H9 (cell line): ENCODE measurements at places on chromosomes 16 and 17. TPM values are rescaled to one million over a fixed set of nuclear protein-coding genes. Genes with fewer than 3 reads are reported as not detected.

TEKT5 gene
- 0.31 TPM in 1 of 2 replicates, not detected in the other for total RNA-seq

DNA sequence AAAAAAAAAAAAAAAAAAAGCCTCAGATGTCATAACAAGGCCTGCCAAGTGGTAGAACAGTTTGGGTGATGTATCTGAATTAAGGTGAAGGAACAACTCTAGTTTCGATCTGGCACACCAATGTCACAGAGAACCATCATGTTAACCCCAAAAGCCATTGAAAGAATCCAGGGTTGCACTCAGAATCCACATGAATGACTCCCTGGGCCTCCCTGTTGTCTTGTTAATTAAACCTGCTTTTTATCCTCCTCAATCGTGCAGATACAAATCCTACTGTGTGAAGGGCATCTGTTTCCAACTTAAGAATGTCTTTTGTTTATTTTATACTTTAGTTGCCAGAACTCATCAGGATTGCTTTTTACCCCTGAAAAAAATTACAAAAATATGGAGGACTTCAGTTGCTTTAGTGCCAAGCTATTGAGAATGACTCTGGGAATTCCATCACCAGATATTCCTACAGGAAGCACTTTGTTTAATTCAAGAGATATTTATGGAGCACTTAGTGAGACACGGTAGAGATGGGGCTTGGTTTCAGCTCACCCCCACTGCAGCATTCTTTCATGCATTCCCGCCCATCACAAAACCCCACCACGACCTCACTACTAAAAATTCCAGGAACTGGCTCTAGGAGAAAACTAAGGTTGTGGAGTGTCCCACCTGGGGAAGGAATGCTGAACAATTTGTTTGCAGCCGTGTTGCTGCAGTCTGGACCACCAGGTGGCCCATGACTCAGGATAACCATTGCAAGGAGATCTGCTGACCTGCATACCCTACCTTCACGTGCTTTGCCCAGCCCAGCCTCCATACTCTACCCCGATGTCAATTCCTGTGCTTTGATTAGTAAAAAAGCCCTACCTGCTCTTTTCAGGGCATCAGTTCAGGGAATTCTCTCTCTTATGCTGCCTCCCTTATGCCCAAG, 63.8 kb upstream of the GPRC5B start:
- no peak for DNase-seq
- H3K27me3 ChIP-seq, result no peaks in the 10 kb centered on the region
- no peak overlapping the region for H3K27ac ChIP-seq
- no peaks in the 10 kb centered on the region for H3K36me3 ChIP-seq

- H3K4me1 ChIP-seq, result no peaks in the 10 kb centered on the region
- H3K27ac ChIP-seq, result no peak overlapping the region
- DNase-seq, result no peak
- H3K4me3 ChIP-seq, result no peak overlapping the region
Measured at GRCh38 chr17:72308744-72309385, 188.0 kb downstream of the SOX9 start.

DNA sequence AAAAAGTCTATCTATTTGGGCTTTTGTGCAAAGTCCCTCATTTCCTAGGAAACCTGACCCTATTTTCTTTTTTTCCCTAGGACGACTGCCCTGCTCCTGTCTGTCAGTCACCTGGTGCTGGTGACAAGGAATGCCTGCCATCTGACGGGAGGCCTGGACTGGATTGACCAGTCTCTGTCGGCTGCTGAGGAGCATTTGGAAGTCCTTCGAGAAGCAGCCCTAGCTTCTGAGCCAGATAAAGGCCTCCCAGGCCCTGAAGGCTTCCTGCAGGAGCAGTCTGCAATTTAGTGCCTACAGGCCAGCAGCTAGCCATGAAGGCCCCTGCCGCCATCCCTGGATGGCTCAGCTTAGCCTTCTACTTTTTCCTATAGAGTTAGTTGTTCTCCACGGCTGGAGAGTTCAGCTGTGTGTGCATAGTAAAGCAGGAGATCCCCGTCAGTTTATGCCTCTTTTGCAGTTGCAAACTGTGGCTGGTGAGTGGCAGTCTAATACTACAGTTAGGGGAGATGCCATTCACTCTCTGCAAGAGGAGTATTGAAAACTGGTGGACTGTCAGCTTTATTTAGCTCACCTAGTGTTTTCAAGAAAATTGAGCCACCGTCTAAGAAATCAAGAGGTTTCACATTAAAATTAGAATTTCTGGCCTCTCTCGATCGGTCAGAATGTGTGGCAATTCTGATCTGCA, 12.9 kb downstream of the TMEM98 start:
- no peak overlapping the region for H3K4me3 ChIP-seq
- peaks cover 20% of the 10 kb centered on the region for H3K36me3 ChIP-seq
- DNase-seq, result no peak
- no peaks in the 10 kb centered on the region for H3K4me1 ChIP-seq
- H3K27me3 ChIP-seq, result no peaks in the 10 kb centered on the region
